ENCODE measurements at places on chromosomes 12 and 14. TPM values are rescaled to one million over a fixed set of nuclear protein-coding genes. Genes with fewer than 3 reads are reported as not detected.

Gene LMO3
- not detected for total RNA-seq

Gene SERPINA1
- total RNA-seq, result 140 TPM

Gene CD27
- total RNA-seq, result 116 TPM

DNA sequence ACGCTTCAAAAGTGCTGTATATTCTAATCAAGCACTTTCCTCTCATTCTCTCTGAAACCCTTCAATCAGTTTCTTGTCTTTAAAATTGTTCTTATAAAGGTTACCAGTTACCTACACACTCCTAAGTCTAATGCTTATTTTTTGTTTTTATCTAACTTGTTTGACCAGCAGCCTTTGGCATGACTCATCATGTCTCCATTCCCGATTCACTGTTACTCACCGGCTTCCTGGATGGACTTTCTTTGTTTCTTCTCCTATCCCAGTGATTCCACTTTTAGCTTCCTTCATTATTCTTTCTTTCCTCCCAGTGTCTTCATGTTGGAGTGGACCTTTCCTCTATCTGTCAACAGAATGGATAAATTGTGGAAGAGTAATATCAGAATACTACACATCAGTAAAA is 368.6 kb upstream of the CCDC196 start:
- no peak for DNase-seq

DNA sequence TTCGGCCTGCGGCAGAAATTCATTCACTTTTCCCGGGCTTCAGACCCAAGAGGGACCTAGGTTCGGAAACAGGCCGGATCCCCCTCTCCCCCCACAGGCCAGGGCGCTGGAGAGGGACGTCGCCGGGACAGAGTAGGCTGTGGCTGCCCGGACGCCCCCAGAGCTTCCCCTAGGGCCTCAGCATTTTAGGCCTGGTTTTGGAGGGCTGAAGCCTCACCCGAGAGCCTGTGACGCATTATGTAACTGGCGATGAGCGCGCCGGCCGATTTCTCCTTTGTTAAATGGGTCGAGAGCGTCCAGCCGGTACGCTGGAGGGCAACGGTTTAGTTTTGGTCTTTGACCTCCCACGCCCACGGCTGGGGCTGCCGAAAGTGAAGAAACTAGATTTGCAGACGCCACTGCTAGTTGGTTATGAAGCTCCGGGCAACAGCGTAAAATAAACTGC is 657 bp downstream of the PEBP1 start:
- DNase-seq, result peak; percentile 65

- DNase-seq, result no peak
These were observed 50.6 kb downstream of the ATP23 start for GRCh38 chr12:57992001-57992400.

GRCh38 chr14:104864267-104865080 is 594 bp upstream of the CEP170B start:
- DNase-seq, result peak; percentile 33

- no peak for DNase-seq
These were observed 123.5 kb upstream of the DYRK2 start for GRCh38 chr12:67524861-67525616.

Data from activated CD4-positive, alpha-beta T cell treated with anti-CD3 and anti-CD28 coated beads for 36 hours (primary cell).